ENCODE measurements at places on chromosomes 5 and 9.

DNA sequence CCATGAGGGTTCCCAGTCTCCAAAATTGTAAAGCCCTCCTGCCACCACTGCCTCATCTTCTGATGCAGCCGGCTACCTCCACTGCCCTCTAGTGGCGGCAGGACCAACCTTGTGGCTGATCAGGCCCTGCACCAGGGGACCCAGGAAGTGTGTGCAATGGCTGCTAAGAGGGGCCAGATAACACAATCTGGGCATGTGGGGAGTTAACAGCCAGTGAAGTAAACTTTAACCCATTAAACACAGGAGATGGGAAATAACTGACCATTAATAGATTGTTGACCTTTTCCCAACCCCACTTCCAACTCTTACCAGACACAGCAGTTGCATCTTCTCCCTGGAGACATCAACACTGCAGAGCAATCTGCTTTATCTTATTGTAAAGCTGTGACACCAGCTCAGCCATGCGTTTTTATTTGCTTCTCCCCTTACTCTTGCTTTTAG, 63.3 kb downstream of the FREM1 start:
- DNase-seq, result no peak

DNA sequence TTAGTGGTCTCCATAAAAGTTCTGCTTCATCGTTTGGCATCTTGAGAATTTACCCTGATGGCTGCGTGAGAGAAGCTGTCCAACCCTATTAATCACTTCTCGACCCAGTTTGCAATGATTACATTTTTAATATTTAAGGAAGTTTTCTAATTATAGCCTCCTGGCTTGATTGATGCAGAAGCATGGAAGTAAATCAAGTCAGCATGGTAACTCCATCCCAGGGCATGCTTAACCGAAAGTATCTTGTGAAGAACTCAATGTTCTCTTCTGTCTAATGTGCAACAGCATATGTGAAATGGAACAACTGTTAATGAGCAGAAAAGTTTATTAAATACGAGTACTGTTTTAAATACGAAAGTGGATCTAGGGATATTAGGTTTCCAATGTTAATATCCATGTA, 278.9 kb upstream of the CD180 start:
- DNase-seq, result no peak

GRCh38 chr9:127333221-127334064, 63.5 kb upstream of the SLC2A8 start:
- DNase-seq, result no peak

DNA sequence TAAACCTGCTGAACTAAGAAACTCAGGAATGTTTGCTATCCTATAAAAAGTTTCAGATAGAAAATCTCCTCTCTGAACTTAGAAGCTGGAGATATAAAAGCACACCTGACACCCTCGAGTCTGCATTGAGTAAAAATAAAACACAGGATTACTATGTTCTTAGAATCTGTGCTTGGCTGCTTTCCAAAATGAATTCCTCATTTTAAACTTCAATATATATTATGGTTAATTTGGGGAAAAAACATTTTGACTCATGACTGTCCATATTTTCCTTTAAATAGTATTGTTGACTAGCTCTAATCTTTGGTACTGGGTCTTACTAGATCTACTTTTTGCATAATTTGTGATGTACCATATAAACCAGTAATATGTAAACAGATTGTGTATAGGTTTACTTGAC, 36.7 kb downstream of the FBXW2 start:
- DNase-seq, result no peak

- DNase-seq, result no peak
Observed at GRCh38 chr9:126386088-126386487, 59.5 kb downstream of the MVB12B start.

DNA sequence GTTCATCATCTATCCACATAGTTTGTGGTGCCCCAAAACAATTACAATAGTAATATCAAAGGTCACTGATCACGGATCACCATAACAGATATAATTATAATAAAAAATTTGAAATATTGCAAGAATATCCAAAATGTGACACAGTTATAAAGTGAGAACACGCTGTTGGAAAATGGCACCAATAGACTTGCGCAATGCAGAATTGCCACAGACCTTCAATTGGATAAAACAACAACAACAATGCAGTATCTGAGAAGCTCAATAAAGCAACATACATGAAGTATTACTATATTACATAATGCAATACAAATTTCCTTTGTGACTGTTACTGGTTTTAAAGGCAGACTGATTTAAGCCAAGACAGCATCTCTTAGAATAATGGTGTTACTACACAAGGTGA, 44.7 kb upstream of the PRRC1 start:
- no peak for DNase-seq

DNA sequence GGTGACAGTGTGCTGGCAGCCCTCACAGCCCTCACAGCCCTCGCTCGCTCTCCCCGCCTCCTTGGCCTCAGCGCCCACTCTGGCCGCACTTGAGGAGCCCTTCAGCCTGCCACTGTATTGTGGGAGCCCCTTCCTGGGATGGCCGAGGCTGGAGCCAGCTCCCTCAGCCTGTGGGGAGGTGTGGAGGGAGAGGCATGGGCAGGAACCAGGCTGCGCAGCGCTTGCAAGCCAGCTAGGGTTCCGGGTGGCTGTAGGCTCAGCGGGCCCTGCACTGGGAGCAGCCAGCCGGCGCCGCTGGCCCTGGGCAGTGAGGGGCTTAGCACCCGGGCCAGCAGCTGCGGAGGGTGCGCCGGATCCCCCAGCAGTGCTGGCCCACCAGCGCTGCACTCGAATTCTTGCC, 177.0 kb downstream of the MSX2 start:
- no peak for DNase-seq

- no peak for DNase-seq
Observed at GRCh38 chr9:99595796-99596195, 225.9 kb upstream of the NR4A3 start.

DNA sequence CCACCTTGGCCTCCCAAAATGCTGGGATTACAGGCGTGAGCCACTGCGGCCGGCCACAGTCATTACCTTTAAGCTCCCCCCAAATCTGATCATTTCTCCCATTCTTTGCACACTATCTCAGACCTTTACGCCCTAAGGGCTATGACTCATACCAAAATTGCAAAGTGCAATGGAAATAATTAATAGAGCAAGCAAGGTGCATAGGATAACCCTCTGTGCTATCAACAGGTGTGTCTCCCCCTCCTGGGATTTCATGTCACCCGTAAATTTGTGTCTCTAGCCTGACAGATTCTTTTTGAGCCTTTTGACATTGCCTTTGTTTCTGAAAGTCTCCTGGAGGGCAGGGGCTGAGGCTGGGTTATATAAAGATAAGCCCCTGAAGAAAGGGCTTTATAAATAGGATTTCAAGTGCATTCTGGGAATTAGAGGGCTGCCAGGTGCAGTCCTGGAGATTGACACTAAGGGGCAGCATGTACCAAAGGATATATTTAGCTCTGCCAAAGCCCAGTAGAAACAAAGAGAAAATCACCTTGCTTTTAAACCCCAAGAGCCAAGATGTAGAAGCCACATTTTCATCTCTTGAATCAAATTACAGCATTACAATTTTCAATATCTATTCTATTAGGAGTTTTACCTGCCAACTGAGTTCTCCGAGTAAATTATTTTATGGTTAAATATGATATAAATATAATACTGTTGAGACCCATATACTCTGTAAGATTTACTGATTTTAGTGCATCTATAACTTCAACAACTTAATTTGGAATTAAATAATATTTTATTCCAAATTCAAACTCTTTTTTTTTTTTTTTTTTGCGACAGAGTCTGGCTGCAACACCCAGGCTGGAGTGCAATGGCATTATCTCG, 18.2 kb downstream of the S100Z start:
- DNase-seq, result no peak

- no peak for DNase-seq
Observed at GRCh38 chr9:122219856-122220672, 8.7 kb downstream of the LHX6 start.

DNA sequence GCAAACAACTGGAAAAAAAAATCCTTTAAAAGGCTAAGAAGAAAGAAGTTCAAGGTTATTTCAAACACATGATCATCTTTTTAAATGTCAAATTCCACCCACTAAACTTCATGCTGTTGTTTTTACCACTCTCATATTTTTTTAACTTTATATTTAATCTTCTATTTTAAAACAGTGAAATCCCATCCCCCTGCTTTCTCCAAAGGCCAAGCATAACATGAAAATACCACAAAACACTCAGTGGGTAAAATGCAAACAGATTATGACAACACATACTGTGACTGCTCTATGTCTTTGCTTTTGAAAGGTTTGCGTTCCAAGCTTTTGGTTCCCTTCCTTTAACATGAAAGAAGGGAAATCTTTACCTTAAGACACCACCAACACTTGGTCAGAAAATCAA, 127.6 kb downstream of the SNCAIP start:
- no peak for DNase-seq

GRCh38 chr9:98108531-98109031, 10.4 kb downstream of the TRIM14 start:
- DNase-seq, result no peak

DNA sequence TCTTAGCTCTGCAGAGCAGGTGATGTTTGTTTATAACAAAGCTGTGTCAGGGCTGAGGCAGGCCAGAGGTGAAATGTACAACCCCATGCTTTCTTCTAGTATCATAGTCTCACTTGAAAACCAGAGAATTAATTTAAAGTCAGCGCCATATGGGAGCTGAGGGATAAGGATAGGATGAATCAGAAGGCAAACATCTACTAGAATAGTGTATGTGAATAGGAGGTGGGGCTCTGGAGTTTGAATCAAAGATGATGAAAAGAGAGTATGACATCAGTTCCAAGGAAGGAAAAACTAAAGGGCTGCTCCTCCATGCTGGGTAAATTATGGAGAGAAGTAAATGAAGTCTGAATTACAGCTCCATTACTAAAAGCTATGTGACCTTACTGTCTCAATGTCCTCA, 441.5 kb downstream of the RASEF start:
- DNase-seq, result no peak

DNA sequence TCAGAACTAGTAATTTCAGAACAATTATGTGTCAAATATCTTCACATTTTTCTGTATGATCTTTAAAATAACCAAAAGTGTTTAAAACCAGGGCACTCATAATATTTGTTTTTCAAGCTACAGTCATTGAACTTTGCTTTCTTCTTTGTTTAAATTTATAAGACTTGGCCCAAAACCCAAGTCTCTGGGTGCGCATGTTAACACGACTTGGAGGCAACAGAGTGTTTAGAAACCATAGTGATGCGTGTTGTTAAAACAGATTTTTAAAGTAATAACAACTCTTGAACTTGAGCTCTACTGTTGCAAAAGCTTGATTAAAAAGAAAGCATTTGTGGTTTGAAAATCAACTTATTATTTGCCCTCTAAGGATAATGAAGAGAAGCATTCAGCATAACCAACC, 26.0 kb upstream of the GRIN3A start:
- no peak for DNase-seq

DNA sequence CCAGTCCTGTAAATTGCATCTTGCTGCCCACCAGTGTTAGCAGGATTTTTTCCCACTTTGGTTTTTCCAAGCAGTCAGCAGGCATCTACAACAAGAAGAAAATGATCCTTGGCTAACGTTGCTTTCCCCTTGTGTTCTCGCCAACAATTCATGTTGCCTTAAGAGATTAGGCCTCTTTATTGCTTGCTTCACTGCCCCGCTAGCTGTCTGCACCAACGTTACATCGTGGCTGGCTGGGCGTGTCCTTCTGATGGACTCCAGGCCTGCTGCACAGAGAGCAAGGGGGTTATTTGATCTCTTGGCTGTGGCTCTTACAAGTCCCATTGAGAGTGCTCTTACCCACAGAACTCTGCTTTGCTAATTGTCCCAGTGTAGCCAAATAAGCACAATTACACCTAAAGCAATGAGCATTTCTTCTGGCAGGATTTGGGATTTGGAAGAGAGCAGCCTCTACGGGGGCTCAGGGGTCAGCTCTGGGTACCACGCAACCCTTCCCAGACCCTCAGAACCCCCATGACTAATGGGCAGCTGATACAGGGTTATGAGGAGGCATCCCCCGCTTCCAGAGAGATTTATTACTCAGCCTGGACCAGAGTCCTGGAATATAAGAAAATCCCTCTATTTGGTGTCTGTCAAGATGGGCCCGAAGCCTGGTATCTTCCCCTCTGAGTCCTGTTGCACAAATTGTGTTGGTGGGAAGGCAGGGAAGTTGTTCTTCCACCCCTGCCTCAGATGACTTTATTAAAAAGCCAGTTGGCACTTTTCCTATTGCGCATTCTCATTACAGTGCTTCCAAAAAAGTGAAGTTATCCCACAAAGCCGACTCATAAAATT, 17.6 kb downstream of the DCANP1 start:
- DNase-seq, result no peak

DNA sequence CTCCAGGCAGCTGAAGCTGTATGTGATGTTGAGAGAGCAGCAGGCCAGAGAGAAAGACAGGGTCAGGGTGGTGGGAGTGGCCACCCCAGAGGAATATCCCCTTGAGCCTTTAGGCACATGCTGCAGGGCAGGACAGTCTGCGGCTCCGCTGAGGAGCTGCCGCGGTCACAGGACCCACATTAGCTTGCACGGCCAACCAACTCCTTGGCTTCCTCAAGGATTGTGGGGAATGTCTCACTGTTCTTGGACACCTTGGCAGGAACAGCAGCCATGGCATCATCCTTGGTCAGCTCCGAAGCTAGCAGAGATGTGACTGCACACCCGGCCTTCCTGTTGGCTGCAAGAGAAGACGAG, 27.8 kb downstream of the PCDHGC5 start:
- peak; percentile 53 for DNase-seq

GRCh38 chr9:93001031-93001430, 53.7 kb downstream of the FGD3 start:
- DNase-seq, result no peak

DNA sequence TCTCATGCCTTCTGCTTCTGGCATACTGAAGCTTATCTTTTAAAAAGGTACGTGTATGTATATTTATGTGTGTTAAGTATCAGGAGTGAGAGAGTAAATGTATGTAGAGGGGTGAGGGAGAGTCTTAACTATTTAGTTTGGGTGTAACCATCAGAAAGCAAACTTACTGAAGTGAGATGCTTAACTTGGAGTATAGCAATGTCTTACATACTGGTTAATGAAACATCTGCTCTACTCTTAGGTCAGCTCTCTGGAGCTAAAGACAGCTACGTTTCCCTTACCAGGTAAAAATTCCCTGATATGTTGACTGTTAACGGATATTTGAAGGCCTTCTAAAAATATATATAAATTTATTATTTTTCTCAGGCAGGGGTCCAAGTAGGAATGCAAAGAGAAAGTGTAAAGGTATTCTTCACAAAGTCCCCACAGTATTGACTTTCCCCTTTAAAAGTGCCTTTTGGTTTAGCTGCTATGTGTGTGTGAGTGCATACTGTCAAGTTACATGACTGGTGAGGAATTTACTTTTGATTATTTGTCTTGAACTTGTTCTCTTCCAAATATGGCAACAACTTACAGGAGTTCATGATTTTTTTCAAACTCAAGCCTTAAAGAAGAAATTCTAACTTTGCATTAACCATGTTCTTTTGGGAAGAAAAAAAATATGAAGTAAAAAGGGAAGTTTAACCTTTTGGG, 12.3 kb upstream of the C5orf24 start:
- no peak for DNase-seq
